ENCODE measurements at places on chromosomes 4 and X.
A peak's percentile ranks its signal among the peaks of the same experiment; 100 is the strongest.

GRCh38 chr4:9877123-9877522 is 95.7 kb downstream of the DRD5 start:
- DNase-seq, result no peak

- DNase-seq, result no peak
Observed at GRCh38 chr4:157600583-157600982, 380.1 kb downstream of the GRIA2 start.

DNA sequence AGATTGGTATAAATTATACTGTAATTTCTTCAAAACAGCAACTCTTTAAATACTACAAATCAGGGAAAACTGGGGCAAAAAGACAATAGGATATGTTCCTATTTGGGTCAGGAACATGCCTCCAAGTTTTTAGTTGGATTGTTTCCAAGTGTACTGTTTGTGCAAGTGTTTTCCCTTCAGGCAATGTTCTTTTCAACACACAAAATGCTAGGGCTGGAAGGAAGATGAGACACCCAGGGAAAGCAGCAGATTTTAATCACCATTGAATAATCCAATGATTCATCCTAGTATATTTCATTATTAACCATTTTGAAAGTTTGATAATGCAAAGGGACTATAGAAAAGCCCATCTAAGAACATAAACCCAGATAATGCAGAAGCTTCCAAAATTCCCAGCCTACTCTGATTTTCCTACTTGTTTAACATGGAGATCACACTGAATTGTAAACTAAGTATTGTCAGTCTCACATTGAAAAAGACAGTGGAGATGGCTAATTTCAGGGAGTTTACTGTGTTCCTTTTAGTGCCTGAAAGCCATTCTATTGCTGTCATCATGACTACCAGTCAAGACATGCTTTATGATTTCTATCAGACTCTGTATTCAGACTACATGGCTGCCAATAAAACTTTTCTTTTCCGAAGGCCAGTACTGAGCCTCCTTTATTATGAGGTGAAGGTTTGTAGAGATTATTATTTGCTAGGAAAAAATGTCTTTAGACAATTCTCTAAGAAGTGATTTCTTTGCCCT is 38.6 kb downstream of the COL4A6 start:
- DNase-seq, result no peak

GRCh38 chr4:8585721-8586212 is 5.6 kb downstream of the GPR78 start:
- DNase-seq, result no peak

DNA sequence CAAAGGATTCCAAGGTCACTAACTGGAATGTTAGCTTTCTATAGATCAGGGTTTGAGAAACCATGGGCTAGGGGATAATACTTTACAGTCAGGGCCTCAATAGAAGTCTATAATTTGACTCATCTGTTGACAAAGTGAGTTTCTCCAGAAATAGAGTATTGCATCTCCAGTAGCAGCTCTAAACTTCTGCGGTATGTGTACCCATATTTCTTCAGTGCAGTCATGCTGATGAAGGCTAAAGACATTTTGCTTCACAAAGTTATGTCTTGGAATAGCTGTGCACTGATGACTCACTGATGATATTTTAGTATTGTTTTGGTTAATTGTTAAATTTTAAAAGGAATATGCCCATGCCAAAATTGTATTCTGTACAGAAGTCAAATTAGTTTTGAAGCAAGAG is 464.9 kb upstream of the AMOT start:
- no peak for DNase-seq

DNA sequence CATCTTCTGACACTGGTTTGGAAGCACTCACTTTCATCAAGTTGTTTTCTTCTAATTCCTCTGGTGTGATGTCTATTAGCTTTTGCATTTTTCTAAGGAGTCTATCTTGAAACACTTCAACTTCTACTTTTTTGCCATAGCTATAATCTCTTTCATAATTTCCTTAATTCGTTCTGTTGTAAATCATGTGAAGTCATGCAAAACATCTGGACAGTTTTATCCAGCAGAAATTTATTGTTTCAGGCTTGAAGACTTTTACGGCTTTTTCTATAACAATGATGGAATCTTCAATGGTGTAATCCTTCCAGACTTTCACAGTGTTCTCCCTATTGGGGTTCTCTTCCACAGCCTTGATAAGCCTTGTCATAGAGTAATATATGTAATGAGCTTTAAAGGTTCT is 74.9 kb upstream of the PABPC4L start:
- DNase-seq, result no peak

- peak; percentile 34 for DNase-seq
Observed at GRCh38 chr4:84578540-84579402, 4.2 kb upstream of the CDS1 start.

GRCh38 chr4:77619408-77619807 is 13.8 kb downstream of the CXCL13 start:
- peak; percentile 39 for DNase-seq

GRCh38 chrX:6225911-6226595 is 2.6 kb downstream of the NLGN4X start:
- peak; percentile 3 for DNase-seq

DNA sequence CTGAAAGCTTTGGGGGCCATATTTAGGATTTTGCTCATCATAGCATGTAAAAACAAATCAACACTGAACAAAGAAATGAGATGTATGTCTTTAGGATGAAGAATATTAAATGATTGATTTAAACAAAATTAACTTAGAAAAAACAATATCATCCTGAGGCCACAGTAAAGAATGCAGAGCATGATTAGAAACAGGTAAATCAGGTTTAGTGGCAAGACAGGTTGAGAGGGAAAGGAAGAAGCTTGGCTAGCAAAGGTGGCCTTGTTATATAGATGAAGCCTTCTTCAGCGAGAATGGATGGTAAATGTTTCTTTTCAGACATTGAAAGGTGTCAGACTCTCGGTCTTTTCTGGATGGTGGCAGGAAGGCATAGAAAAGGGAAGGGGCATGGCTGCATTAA is 11.9 kb upstream of the MAGEB16 start:
- DNase-seq, result no peak

GRCh38 chr4:77022560-77023179 is 53.1 kb downstream of the CCNI start:
- no peak for DNase-seq

DNA sequence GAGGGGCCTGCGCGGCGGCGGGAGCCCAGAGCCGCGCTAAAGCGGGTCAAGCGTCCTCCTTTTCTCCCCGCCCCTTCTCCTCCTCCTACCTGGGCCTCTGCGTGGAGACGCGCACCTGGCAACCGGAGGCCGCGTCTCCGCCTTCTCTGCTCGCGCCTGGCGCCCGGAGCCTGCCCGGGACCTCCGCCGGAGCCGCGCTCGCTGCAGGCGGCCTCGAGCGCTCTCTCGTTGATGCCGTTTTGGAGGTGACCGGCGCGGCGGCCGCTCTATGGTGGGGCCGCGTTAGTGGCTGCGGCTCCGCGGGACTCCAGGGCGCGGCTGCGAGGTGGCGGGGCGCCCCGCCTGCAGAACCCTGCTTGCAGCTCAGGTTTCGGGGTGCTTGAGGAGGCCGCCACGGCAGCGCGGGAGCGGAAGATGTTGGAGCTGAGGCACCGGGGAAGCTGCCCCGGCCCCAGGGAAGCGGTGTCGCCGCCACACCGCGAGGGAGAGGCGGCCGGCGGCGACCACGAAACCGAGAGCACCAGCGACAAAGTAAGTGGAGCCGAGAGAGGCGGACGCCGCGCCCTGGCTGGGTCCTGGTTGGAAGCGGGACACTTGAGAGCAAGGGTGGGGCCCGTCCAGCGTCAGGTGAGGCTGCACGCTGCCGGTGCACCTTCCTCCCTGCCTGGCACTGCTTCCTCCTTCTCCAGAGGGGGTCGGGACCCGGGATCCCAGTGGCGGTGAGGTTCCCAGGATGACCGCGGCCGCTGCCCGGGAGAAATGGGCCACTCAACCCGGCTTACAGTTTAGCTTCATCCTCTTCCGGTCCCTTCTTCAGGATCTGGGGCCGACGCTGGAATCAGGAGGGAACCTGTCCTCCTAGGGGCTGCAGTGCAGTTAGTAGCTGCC is at the start of gene CDS1:
Gene CDS1, plus strand, starts transcription at position 140 of the 888 bp plus-strand sequence. Its CDS starts 275 bp downstream, at position 415.
- no peak for DNase-seq

GRCh38 chrX:30920271-30920670 is 31.2 kb upstream of the TAB3 start:
- DNase-seq, result no peak

DNA sequence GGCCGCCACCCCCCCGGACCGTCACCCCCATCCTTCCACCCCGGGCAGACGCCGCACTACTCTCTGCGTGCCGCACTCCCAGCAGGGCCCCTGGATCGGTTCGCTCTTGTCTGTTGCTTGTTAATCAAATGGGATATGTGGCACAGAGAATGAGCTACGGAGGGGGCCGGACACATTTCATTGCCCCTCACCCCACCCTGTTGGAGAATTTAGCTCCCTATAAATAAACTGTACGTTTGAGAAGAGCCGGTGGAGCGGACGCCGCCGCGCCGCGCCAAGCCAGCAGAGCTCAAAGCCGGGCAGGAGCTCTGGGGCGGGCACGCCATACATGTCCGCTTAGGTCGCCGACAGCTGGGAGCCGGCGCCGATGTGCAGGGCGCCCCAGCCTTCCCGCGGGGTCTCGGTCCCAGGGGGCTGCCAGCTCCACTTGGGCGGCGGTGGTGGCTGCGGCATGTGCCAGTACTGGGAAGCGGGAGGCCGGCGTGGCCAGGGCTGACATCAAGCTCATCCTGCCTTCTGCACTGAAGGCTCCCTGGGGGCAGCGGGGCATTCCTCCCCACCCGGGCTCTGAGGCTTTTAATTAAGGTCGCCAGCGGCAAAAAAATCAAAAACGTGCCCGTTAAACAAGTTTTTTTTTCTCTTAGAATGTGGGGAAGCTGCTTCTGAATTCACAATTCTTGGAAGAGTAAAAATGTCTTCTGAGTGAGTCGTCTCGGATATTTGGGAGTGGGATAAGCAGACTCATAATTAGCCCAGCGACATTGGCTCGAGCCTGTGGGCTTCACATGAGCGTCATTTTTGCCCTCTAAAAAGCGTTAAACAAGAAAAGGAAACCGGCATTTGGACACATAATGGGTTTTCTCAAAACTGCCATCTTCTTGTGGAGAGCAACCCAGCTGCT is 1.1 kb upstream of the PCDH19 start:
- no peak for DNase-seq
